ENCODE measurements at places on chromosomes 1 and 21.

GRCh38 chr1:166253076-166253779, 86.4 kb upstream of the FAM78B start:
- no peak for DNase-seq
- no peak overlapping the region for H3K27ac ChIP-seq
- no peaks in the 10 kb centered on the region for H3K36me3 ChIP-seq
- no peaks in the 10 kb centered on the region for H3K27me3 ChIP-seq
- H3K4me3 ChIP-seq, result no peak overlapping the region

- H3K36me3 ChIP-seq, result no peaks in the 10 kb centered on the region
- no peaks in the 10 kb centered on the region for H3K4me1 ChIP-seq
- DNase-seq, result no peak
- no peaks in the 10 kb centered on the region for H3K27me3 ChIP-seq
Observed at GRCh38 chr1:219265026-219265515, 91.4 kb downstream of the LYPLAL1 start.

- H3K4me1 ChIP-seq, result no peaks in the 10 kb centered on the region
- H3K27ac ChIP-seq, result no peak overlapping the region
- DNase-seq, result no peak
- H3K27me3 ChIP-seq, result no peaks in the 10 kb centered on the region
- no peak overlapping the region for H3K4me3 ChIP-seq
Observed at GRCh38 chr1:65175171-65176055, 27.4 kb downstream of the AK4 start.

- no peak overlapping the region for H3K27ac ChIP-seq
- H3K27me3 ChIP-seq, result no peaks in the 10 kb centered on the region
- H3K36me3 ChIP-seq, result no peaks in the 10 kb centered on the region
- H3K4me3 ChIP-seq, result no peak overlapping the region
Observed at GRCh38 chr1:199983531-199983930, 44.0 kb upstream of the NR5A2 start.

DNA sequence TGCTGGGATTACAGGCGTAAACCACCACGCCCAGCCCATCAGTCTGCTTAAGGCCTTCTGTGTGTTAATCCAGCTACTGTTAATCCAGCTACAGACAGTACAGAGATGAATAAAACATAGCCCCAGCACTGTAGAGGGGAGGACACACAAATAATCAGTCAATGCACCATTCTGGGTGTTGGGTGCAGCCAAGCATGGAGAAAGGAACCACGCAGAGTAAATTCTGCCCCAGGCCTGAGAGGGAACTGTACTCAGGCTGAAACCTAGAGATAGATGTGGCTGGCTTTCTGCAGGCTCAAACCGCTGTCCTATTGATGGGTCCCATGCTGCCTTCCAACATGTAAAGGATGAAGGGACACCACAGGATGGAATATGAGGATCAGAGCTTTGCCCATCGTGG, 136.8 kb upstream of the IGSF21 start:
- no peak overlapping the region for H3K27ac ChIP-seq
- H3K4me1 ChIP-seq, result no peaks in the 10 kb centered on the region
- H3K4me3 ChIP-seq, result no peak overlapping the region
- H3K27me3 ChIP-seq, result no peaks in the 10 kb centered on the region
- H3K36me3 ChIP-seq, result no peaks in the 10 kb centered on the region
- DNase-seq, result no peak

GRCh38 chr1:25889470-25889869, 14.0 kb upstream of the PAQR7 start:
- H3K27me3 ChIP-seq, result no peaks in the 10 kb centered on the region
- H3K36me3 ChIP-seq, result peaks cover 20% of the 10 kb centered on the region
- DNase-seq, result no peak
- no peaks in the 10 kb centered on the region for H3K4me1 ChIP-seq

- peaks cover 55% of the 10 kb centered on the region for H3K36me3 ChIP-seq
- H3K27ac ChIP-seq, result no peak overlapping the region
- no peaks in the 10 kb centered on the region for H3K27me3 ChIP-seq
- H3K4me1 ChIP-seq, result no peaks in the 10 kb centered on the region
Observed at GRCh38 chr1:32380057-32380456, 14.2 kb downstream of the BSDC1 start.

GRCh38 chr1:58769809-58770320, 14.0 kb downstream of the JUN start:
- no peaks in the 10 kb centered on the region for H3K4me1 ChIP-seq
- DNase-seq, result no peak
- H3K27me3 ChIP-seq, result no peaks in the 10 kb centered on the region
- no peak overlapping the region for H3K27ac ChIP-seq
- no peaks in the 10 kb centered on the region for H3K36me3 ChIP-seq
- no peak overlapping the region for H3K4me3 ChIP-seq

DNA sequence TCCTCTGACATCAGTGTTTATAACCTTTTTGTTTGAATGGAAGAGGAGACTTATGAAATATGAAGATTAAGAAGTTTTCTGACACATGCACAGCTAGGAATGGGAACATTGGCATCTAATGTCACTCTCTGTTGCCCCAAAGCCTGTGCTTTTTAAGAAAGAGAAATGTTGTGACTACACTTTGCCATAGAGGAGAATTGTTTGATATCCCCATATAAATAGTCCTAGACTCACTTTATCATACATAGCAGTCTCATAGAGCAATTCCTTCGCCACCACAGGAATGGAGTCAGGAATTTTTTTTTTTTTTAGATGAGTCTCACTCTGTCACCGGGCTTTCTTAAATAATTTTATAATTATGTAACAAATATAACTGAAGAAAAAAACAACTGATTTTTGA, 1.5 kb downstream of the KRTAP21-3 start:
- no peaks in the 10 kb centered on the region for H3K4me1 ChIP-seq
- H3K4me3 ChIP-seq, result no peak overlapping the region
- H3K27me3 ChIP-seq, result no peaks in the 10 kb centered on the region
- H3K36me3 ChIP-seq, result no peaks in the 10 kb centered on the region

DNA sequence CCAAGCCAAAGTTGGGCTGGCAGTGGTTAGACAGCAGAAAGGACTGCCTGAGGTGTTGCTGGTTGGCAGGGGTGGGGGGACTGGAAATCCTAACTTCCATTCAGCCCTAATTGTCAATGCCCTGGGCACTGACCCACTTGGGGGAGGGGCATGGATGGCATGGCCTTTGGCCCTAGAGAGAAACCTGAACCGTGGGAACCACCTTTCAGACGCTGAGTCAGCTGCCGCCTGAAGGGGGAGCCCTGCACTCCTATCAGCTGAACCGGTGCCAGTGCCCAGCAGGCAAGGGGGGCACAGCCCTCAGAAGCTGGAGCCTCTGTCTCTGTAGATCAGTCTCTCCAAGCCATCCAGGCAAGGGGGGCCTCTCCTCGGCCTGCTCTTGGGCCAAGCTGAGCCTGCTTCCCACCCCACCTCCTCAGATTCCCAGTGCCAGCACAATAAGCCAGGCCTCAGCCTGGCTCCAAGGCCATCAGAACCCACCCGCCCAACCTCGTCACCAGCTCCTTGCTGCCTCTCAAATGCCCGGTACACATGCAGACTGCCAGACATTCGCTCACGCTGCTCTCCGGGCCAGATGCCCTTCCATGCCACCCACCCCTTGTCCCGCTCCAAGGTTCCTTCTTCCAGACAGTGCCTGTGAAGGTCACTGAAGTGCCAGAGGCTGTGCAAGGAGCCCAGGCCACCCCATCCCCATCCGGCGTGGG, 11.6 kb downstream of the TINAGL1 start:
- peak; percentile 83 for DNase-seq
- peak overlapping the region; percentile 81 for H3K27ac ChIP-seq
- H3K4me1 ChIP-seq, result peaks cover 60% of the 10 kb centered on the region
- no peak overlapping the region for H3K4me3 ChIP-seq
- H3K36me3 ChIP-seq, result no peaks in the 10 kb centered on the region

- no peaks in the 10 kb centered on the region for H3K27me3 ChIP-seq
- peaks cover 16% of the 10 kb centered on the region for H3K36me3 ChIP-seq
- H3K27ac ChIP-seq, result no peak overlapping the region
Observed at GRCh38 chr1:173489149-173489600, 12.0 kb downstream of the PRDX6 start.

- H3K4me1 ChIP-seq, result peaks cover 5% of the 10 kb centered on the region
- no peaks in the 10 kb centered on the region for H3K36me3 ChIP-seq
- peak within 1 kb of the TSS; percentile 92 for H3K4me3 ChIP-seq
- peak within 1 kb of the TSS; percentile 94 for H3K27ac ChIP-seq
- no peak for DNase-seq
- H3K27me3 ChIP-seq, result no peaks in the 10 kb centered on the region
Observed at GRCh38 chr1:86914601-86914997, at the start of gene HS2ST1. Gene HS2ST1 (plus strand): TSS chr1:86914635.

- no peaks in the 10 kb centered on the region for H3K36me3 ChIP-seq
- no peak overlapping the region for H3K4me3 ChIP-seq
- DNase-seq, result no peak
- H3K4me1 ChIP-seq, result no peaks in the 10 kb centered on the region
Observed at GRCh38 chr1:33893147-33893830, 29.4 kb downstream of the HMGB4 start.

- H3K4me3 ChIP-seq, result no peak overlapping the region
- H3K27ac ChIP-seq, result no peak overlapping the region
- no peaks in the 10 kb centered on the region for H3K36me3 ChIP-seq
- no peaks in the 10 kb centered on the region for H3K27me3 ChIP-seq
Observed at GRCh38 chr1:91406773-91407389, 2.2 kb upstream of the HFM1 start.

GRCh38 chr1:116166655-116167054, 55.5 kb downstream of the MAB21L3 start:
- no peaks in the 10 kb centered on the region for H3K36me3 ChIP-seq
- no peaks in the 10 kb centered on the region for H3K27me3 ChIP-seq
- no peak overlapping the region for H3K4me3 ChIP-seq
- DNase-seq, result no peak
- H3K27ac ChIP-seq, result no peak overlapping the region
- peaks cover 15% of the 10 kb centered on the region for H3K4me1 ChIP-seq

GRCh38 chr21:20186186-20186585, 812.0 kb upstream of the NCAM2 start:
- no peaks in the 10 kb centered on the region for H3K27me3 ChIP-seq
- H3K4me1 ChIP-seq, result no peaks in the 10 kb centered on the region
- H3K4me3 ChIP-seq, result no peak overlapping the region
